Fibroblast of skin of left quadriceps (primary cell): ENCODE measurements at places on chromosomes 16 and 17.

GRCh38 chr17:19426631-19427030, 15.6 kb downstream of the RNF112 start:
- no peak for DNase-seq

- no peak for DNase-seq
Measured at GRCh38 chr16:15961060-15961511, 11.7 kb downstream of the ABCC1 start.

DNA sequence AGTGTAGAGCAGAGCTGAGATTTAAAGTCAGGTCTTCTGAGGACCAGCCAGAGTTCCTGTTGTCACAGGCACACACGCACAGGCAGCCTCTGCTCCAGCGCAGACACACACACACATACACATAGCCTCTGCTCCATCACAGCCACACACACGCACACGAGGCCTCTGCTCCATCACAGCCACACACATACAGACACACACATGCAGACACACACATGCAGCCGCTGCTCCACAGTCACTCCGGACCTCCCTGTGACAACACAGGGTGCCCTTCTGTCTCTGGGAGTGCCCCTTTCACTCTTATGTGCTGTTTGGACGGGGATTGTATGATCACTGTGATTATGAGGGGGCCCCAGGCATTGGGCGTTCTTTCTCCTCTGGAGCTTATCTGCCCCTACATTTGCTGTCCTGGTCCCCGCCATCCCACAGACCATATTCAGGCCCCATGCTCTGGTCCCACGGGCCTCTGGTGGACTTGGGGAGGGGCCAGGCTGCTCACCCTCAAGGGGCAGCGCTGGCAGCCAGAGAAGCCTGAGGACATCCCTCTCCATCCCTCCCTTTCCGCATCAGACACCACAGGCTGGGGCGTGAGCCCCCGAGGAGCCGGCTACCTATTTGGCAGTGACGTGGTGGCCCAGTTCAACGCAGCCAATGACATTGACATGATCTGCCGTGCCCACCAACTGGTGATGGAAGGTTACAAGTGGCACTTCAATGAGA, 7.5 kb downstream of the TBX6 start:
- DNase-seq = no peak

DNA sequence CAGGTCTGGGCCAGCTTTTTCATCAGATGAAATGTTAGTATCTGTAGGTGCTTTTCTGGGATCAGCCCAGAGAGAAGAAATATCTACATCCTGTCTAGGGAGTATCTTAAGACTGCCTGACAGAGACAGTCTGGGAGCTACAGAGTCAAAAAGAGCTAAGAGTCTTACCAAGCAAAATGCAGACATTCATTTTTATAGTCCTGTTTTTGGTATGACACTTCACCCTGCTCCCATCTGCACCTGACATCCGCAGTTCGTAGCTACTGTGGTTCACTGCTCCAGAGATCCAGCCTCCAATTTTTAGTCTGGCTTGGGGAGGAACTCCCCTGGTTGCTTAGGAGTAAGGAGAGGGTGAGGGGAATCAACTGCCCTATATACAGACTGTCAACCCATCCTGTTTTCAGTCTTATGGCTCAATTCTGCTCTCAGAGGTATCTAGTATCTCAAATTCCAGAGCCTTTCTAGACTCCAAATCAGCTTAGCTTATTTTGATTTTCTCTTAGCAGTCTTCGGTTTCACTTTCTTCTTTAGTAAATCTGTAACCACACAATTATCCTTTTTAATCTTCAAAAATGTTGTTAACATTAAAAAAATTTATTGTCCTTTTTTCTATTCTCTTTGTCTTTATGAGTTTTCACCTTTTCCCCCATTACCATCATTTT, 97.8 kb downstream of the TMEM100 start:
- DNase-seq = no peak

DNA sequence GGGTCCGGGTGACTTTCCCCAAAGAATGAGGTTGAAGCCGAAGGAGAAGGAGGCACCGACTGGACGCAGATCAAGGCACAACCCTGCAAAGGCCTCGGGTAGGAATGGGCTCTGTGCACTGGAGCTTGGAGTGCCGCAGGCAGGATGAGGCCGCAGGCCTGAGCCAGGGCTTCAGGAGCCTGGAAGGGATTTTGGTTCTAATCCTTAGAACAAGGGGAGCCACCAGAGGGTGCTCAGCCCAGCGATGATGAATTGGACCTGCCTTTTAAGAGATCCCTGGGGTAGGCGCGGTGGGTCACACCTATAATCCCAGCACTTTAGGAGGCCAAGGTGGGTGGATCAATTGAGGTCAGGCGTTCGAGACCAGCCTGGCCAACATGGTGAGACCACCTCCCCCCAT, 8.1 kb downstream of the CIBAR2 start:
- no peak for DNase-seq

DNA sequence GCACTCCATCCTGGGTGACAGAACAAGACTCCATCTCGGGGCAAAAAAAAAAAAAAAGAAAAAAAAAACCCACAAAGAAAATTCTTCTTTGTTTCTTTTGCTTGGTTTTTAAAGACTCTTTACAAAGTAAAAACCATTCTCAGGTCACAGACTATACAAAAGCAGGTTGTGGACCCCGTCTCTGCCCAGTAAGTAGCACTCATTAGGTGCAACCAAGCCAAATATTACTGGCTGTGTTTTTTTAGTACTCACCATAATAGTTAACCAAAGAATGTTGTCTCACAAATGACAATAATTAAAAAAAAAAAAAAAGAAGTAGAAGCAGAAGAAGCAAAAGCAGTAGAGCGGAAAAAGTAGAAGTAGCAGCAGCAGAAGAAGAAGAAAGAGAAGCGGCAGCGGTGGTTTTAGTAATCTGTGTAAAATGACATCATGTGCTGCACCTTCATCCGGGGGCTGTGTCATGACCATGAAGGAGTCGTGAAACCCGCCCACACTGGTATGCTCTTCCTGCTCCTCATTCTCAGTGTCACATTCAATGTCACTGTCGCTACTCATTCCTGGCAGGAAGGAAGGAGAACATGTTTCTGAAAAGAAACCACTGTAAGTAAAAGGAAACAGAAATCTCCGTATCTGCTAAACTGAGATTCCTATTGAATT, 105.4 kb downstream of the TRIM37 start:
- no peak for DNase-seq

GRCh38 chr17:56656701-56657327, 63.3 kb downstream of the NOG start:
- DNase-seq = no peak

GRCh38 chr16:4876646-4877379, 29.5 kb downstream of the UBN1 start:
- no peak for DNase-seq

DNA sequence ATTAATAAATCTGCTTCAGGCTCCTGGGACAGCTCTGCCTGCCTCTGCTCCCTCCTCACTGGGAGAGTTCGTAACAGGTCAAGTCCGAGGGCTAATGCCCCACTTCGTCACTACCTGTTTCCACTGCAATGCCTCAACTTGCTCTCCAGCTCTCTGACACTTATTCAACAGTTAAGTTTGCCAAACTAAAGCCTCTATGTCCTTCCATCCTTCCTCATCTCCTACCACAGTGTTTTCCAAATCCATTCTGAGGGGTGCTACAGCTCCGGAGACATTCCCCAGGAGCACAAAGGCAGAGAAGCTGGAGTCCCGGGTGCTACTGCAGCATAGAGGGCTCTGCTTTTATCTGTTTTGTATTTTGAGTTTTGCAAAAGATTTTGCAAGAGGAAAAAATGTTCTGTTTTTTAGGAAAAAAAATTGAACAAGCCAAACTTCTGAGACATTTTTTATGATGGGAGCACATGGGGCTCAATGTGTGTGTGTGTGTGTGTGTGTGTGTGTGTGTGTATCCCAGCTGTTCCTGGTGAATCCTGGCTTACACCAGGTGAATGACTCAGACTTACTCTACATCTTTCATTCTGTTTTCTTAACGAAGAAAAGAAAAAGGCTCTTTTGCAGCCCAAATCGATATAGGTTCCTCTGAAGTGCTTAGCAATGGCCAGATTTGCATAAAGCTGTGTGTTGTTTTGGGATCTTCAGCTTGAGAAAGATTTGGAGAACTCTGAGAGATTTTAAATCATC, 46.1 kb upstream of the MYOCD start:
- no peak for DNase-seq

DNA sequence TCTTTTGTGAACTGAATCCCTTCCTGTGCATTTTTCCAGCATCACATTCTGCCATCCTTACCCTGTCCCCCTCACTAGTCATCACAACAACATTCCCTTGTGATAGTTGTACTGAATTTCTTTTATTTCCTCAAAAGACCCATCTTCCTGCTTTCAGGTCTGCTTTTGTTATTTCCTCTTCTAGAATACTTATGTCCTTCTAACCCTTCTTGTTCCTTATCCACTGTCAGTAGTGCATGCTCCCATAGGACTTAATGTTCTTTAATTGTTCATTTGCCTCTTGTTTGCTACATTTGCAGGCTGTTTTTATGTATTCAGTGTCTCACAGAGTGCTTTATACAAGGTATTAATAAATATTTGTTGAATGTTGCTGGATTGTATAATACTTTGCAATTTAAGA, 73.0 kb downstream of the BCAS3 start:
- DNase-seq = no peak

- DNase-seq = no peak
Measured at GRCh38 chr17:40452921-40453378, 9.7 kb downstream of the IGFBP4 start.

DNA sequence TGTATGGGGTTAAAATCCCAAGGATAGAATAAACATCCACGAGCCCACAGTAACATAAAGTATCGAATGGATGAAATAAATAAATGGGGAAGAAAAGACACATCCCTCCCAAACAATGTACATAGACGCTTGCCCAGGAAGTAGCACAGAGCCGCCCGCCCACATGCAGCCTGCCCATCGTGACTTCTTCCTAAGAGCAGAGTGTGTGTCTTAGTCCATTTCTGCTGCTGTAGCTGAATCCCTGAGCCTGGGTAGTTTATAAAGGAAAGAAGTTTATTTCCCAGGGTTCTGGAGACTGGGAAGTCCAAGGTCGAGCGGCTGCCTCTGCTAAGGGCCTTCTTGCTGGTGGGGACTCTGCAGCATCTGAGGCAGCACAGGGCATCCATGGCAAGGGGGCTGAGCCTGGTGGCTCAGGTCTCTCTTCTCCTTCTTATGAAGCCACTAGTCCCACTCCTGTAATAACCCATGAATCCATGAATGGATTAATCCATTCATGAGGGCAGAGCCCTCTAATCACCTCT, 39.4 kb upstream of the ZNF469 start:
- DNase-seq = no peak

- DNase-seq = no peak
Measured at GRCh38 chr17:62057696-62058095, 7.4 kb downstream of the MED13 start.

- DNase-seq = no peak
Measured at GRCh38 chr16:25033852-25034251, 18.7 kb upstream of the ARHGAP17 start.

DNA sequence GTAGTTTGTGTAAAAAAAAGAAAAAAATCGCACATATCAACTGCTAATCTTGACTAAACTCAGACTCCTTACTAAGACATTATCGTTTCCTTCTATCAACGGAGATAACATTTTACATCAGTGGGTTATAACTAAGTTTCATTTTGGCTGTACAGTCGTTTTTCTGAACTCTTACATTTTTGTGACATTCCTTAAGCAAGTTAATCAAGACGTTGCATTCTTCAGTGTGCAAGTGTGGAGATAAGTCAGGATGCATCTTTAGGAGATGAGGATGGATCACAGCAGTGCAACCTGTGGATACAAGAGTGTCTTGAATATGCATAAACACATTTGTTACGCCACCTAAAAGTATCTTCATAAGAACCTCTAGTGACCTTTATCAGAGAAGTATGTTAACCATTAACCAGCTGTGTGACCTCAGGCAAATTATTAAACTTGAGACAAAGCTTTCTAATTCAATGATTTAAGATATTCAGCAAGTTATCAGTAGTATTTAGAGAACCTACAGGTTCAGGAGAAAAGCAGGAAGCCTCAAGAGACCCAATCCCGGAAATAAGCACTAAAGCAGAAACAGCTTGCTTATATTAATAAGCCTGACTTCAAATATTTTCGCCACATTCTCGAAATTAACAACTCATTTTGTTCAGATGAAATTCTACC, 9.4 kb downstream of the CMC2 start:
- no peak for DNase-seq
